GOT3 (cell line): ENCODE measurements at places on chromosomes 12 and 14.

- no peak for DNase-seq
Observed at GRCh38 chr14:69713993-69714679, 52.8 kb upstream of the SRSF5 start.

DNA sequence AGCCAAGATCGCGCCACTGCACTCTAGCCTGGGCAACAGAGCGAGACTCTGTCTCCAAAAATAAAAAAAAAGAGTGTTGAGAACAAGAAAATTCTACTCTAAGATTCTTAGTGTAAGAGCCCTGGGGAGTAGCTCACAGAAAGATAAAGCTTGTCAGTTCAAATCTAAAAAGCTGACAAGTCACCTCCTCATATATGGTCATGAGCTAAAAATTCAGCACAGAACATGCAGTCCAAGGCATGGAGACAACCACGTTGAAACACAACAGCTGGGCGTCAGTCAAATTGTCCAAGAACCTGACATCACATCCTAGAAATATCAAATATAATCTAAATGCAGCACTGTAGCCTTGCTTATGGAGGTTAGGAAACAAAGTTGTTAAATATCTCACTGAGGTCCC, 47.8 kb downstream of the CLIP1 start:
- no peak for DNase-seq

GRCh38 chr14:58712357-58712756, 74.6 kb downstream of the DACT1 start:
- DNase-seq, result no peak

DNA sequence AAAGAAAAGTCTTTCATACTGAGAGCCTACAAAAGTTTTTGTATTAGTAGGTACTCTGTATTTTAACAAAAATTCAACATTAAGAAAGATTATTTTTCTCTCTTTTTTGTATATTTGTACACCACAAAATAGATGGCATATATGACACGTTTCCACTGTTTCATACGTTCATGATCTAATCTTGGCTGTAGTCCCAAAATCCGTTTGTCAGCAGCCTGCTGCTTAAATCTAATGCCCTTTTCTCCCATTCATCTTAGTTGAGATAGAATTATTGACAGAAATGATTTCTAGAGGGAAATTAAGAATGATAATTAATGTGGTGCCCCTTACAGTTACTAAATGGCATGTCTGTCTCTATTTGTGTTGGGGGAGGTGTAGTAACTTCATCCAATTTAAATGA, 140.7 kb upstream of the NOVA1 start:
- DNase-seq, result no peak

DNA sequence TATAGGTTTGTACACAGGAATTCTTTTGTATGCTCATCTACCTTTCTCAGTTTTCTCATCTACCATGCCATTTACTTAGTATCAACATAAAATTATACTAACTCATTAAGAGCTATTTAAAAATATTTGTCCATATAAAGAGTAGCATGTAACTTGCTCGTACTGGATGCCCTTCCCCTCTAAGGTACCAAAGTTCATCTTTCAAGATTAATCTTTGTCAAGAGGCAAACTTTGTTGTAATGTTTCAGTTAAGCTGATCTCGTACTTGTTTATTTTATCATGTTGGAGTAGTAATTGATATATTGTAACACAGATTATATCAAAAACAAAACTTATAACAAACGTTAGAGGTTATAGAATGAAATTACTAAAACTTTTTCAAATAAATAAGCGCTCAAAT, 128.5 kb downstream of the PIK3C2G start:
- DNase-seq, result no peak

DNA sequence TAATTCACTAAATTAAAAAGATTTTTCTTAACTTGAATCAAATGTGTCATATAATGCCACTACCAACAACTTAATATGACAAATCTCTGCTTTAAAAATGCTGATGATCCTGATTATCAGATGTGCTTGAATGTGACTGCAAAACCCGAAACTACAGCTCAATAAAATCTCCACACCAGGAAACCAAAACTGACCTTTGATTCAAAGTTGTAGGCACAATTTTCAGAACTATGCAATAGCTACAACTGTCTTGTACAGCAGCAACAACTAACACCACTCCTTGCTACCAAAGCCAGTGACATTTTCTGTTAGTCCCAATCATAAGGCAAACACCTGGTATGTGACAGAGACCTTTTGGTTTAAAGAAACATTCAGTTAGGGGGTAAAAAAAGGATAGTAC, 147.3 kb downstream of the CEP83 start:
- DNase-seq, result no peak

- no peak for DNase-seq
Observed at GRCh38 chr14:34580381-34580780, 40.9 kb upstream of the EAPP start.

GRCh38 chr12:68908076-68908475, 24.9 kb downstream of the CPM start:
- DNase-seq, result no peak

DNA sequence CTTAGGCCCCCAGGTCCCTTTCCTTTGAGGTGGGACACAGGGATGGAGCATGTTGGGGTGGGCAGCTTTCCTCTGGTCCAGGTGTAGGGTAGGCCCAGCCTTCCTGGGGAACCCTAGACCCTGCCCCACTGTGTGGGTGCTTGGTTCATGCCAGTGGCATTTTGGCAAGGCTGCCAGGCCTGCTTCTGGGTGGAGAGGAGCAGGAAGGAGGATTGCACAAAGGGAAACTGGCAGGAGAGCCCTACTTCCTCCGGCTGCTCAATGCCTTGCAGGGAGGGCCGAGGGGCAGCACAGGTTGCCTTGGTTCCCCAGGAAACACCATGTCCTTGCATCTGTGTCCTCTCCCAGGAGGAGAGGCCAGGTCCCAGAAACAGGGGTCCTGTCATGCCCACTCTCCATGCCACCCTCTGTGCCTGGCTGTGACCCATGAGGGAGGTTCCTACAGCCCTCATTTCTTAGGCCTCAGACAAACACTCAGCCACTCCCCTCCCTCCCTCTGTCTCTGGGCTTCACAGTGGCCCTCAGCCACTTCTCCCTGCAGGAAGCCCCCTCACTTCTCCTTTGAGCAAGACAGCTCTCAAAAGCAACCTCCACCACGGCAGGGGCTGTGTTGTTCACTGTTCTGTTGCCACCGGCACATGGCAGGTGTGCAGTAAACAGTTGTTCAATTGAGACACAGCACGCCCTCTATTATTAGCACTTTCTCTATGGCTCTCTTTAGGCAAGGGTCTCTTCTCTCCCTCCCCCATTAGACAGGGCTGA, 6.8 kb upstream of the KRT80 start:
- no peak for DNase-seq

- no peak for DNase-seq
Observed at GRCh38 chr14:84029720-84030119, 1500.2 kb upstream of the FLRT2 start.

DNA sequence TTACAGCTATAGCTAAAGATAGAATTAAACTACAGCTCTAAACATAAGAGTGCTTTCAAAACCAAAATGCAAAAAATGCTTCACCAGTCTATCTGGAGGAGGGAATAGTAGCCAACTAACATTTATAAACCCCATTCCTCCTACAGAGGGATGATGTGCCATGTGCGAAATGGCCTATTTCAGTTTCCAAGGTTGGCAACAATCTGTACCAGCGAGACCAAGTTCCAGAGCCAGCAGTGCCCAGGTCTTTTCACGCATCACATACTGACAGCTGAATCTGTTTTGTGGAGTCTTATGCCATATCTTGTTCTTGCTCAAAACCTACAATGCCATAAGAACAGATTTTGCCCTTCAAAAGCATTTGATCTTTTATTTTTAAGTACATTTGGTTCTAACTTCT, 24.5 kb downstream of the NELL2 start:
- DNase-seq, result no peak

DNA sequence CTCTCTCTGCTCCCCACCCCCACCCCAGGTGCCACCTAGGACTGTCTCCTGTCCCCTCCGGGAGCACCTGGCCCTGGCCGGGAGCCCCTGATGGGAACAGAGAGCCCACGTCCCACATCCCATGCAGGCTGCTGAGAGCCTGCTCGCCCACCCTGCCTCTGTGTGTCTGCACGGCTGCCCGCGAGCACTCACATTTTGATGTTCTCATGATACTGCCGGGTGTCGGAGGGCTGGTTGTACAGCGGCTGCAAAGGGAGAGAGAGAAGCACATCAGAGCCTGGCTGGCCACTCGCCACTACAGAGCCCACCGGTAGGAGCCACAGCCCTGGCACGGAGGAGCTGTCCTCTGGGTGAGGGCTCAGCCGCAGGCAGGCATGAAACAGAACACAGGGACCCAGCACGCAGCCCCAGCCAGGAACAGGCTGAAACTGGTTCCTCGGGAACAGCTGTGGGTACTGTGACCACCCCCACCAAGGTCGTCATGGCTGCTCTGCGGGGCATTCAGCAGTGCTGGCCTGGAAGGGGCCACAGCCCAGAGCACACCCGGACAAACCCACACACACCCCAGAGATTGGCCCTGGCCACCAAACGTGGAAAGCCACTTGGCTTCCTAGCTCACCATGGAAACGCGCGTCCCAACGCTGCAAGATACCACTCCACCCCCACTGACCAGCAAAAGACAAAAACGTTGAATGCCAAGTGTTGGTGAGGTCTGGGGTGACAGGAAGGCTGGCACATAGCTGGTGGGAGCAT, 117.6 kb downstream of the NCOR2 start:
- no peak for DNase-seq

GRCh38 chr14:69928111-69928523, 48.9 kb downstream of the SMOC1 start:
- DNase-seq, result no peak

DNA sequence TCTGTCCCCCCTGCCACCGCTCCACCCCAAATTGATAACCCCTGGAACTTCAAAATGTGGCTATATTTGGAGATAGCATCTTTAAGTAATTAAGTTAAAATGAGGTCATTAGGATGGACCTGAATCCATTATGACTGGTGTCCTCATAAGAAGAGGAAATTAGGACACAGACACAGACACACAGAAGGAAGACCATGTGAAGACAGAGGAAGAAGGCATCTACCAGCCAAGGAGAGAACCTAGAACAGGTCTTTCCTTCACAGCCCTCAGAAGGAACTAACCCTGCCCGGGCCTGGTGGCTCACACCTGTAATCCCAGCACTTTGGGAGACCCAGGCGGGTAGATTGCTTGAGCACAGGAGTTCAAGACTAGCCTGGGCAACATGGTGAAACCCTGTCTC, 3.6 kb upstream of the HRK start:
- no peak for DNase-seq

DNA sequence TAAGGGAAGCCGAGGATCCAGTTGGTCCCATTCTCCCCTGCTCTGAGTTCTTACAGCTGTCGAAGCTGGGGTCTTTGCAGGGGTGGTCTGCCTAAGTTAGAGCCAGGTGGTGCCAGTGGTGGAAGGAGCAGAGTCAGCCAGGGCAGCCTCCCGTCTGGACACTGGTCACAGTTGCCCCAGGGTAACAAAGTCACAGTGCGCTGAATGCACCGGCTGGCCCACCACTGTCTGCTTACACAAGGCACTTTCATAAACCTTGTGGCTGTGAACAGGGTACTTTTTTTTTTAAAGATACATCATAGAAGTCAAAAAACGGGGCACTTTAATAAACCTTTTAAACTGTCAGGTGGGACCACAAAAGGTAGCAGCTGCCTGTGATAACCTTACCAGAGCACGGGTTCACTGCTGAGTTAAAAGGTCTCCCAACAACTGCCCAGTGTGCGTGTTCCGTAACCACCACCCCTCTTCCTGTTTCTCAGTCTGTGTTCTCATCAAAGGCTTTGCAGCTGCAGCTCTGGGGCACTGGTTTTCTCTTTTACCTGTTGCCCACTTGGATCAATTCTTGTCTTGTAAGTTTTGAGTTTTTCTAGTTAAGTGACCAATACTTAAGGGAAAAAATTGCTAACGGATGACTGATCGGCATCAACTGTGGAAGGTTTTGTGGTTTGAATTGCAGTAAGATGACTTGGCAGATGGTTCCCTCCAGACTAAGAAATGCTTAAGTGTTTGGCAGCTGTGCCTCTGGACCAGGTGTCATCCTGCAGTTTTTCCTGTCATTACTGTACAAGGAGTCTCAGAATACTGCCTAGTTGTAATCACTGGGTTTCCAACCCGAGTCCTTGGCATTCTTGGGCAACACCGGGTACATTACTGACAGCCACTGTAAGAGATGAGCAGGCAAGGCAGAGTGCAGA, 55.9 kb downstream of the DYNC1H1 start:
- DNase-seq, result no peak

DNA sequence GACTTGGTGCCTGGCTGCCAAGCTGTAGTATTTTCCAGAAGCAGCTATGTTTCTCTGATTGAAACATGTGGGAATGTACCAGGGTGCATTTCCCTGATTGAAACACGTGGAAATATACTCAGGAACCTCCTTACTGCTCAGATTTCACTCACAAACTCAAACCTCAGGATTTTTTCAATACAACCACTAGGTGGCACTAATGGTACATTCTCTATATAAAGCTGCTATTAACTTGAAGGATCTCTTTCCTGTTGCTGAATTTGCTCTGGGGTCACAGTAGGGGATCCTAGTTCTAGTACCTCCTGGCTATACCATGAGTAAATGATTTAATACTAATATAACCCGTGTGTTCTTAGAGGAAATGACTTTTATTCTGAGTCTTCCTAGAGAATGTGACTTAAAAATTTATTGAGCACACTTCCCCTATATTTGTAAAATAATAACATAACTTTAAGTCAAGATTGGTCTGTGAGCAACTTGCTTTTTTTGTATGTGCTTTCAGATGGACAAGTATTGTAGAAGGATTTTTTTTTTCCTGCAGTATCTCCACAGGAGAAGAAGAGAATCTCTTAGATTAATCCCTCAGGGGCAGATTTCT, 173.8 kb upstream of the MIS18BP1 start:
- no peak for DNase-seq

- DNase-seq, result no peak
Observed at GRCh38 chr12:118188690-118189371, 52.9 kb downstream of the PEBP1 start.

- DNase-seq, result no peak
Observed at GRCh38 chr12:6266971-6267721, 43.3 kb upstream of the PLEKHG6 start.

DNA sequence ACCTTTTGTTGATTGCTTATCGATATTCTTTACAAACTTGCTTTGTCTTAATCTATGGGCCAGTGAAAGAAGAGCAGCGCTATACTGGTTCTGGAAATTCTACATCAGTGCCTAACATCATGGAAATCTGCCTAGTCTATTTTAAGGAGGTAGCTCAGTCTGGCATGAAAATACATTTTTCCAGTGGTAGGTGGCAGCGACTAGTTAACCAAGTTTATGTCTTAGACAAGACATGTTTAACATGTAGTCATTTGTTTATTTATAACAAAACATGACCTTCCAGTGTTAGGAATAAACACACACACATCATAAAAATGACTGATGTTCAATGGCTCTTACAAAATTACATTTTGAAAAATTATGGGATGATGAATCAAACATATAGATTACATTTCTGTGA, 336.0 kb upstream of the SOX5 start:
- no peak for DNase-seq
